Epithelial cell of proximal tubule (primary cell): ENCODE measurements at places on chromosomes 13 and 19. TPM values are rescaled to one million over a fixed set of nuclear protein-coding genes. Genes with fewer than 3 reads are reported as not detected.

Gene EDNRB
- 0.36 and 0.86 TPM in 2 replicates for total RNA-seq

GRCh38 chr13:41960211-41960636 is 685 bp downstream of the VWA8 start:
- peak; percentile 40 for DNase-seq

Gene FNDC3A
- total RNA-seq, result 27.2 and 32.8 TPM in 2 replicates

Gene SOX1
- total RNA-seq, result not detected in 2 replicates

DNA sequence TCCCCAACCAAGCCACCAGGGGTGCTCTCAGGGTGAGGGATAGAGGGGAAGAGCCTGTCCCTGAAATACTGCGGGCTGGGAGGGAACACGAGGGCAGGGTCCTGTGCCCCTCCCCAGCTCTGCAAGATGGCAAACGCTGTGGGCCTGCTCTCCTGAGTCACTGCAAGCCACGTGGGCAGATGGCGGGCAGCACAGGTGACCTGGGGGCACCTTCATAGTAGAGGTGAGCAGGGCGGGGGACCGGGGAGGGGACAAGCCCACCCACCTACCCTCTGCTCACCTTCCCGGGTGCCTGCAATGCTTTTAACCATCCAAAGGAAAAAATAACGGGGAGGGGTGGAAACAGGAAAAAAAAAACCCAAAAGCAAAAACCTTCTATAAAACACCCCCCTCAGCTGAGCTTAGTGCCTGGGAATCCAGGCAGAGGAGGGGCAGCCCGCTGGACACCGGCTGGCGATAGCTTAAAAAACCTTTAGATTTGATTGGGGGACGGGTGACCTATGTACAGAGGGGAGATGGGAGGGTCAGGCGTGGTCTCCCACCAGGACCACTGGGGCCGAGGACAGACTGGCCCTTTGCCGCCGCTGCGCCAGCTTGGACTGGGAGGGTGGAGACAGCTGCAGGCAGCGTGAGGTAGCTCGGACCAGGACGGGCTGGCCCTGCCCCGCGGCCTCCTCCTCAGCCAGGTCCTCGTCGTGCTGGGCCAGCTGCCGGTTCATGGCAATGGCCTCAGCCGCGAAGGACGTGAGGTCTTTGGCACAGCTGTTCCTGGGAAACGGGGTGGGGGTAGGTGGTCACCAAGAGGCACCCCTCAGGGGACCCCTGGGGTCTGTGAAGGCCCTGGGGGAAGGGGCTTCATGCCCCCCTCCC is 11.7 kb downstream of the MKNK2 start:
- DNase-seq, result no peak

Gene CEACAM16
- not detected in 2 replicates for total RNA-seq

Gene FFAR3
- total RNA-seq, result not detected in 2 replicates

Gene CPB2
- total RNA-seq, result not detected in 2 replicates

Gene TYROBP
- total RNA-seq, result not detected in 2 replicates

DNA sequence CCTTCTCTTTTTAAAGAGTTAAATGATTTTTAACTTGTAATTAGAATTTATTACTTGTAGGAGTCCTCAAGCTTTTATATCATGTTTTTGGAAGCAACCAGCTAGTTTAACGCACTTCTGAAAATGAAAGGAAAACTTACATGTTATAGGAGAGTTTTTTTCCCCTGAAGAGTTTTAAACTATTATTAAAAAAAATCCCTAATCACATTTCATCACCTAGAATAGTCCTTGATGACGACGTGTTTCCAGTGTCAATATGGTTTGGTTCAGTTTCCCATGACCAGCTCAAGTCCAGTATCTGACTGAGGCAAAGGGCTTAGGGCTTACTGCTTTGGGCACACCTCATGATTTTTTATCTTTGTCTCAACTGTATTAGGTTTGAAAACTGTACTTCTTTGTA is 36.0 kb downstream of the URI1 start:
- DNase-seq, result no peak

DNA sequence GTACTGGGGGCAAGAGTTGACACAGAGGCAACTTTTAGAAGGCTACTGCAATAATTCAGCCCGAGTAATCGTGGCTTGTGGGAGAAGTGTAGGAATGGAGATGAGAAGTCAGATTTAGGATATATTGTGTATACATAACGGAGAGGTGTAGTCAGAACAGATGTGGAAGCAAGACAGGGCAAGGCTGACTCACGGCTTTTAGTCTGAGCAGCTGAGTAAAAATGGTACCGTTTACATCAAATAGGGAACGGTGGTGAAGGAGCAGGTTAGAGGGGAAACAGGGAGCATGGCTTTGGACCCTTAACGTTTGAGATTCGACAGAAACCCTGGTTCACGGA is 796 bp upstream of the LSM14A start:
- no peak for DNase-seq

GRCh38 chr13:59842507-59842906 is 321.2 kb downstream of the DIAPH3 start:
- no peak for DNase-seq

DNA sequence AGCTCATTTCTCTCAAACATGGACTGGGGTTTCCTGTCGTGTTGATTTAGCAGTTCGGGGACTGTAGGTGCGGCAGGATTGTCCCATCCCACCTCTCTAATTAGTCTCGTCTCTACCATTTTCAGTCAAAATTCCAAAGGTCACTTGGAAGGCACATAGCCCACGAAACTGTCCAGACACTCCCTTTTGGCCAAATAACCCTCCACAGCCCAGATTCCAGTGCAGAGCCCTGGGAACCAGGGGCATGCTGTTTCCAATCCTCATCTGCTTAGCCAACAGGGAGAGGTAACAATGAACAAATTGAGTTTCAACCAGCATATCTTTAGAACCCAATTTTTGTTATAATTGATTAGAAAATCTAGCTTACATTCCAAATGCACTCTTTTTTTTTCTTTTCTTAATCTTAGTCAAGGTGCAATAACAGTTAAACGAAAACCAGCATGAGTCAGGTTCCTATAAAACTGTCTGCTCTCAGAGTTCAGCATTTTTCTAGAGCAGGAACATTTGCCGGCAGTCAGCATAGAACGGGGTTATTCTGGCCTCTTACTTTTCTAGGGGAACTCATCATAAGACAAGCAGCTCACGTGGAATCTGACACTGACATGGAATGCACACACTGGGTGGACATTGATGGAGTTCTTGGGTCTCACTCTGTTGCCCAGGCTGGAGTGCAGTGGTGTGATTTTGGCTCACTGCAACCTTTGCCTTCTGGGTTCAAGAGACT is 14.4 kb upstream of the CEBPA start:
- DNase-seq, result no peak

DNA sequence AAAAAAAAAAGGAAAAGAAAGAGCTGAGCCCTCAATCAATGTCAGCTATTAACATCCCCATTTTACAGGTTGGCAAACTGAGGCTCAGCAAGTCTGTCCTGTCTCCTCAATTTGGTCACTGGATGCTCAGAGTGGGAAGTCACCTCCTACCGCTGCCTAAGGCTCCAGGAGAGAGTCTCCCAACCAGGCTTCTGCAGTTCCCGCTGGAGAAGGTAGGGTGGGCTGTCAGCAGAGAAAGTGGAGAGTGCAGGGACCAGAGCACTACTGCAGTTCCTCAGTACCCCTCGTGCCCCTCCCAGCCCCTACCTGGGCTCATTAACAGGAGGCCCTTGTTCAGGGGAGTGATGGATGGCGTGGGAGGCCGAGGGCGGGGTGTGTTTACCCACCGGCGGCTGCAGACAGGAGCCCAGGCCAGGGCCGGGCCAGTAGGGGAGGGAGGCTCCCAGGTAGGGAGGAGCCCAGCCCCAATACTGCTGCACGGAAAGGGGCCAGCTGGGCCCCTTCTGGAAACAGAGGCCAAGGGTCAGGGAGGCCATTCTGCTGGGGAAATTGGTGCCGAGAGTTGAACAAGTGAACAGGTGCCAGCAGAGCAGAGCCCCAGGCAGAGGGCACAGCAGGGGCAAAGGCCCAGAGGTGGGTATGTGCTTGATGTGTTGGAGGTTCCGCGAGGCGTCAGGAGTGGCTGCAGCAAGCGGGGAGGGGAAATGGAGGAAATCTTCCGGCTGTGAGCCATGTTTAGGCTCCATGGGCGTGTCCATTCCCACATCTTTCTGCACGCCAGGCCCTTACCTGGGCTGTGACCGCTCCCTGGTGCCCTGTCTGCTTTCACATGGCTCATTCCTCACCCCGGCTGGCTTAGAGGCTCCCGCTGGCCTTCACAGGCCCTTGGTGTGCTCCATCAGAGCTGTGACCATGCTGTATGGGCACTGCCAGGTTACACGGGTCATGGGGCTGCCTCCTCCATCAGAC is 7.6 kb upstream of the COMP start:
- DNase-seq, result no peak

Gene PCP2
- total RNA-seq, result not detected in 2 replicates

Gene KLK10
- 2.8 and 10.1 TPM in 2 replicates for total RNA-seq

GRCh38 chr19:5309438-5310204 is 31.0 kb downstream of the PTPRS start:
- no peak for DNase-seq

Gene LILRA1
- total RNA-seq, result not detected in 2 replicates

GRCh38 chr13:109249780-109250528 is 536.4 kb downstream of the IRS2 start:
- DNase-seq, result no peak

DNA sequence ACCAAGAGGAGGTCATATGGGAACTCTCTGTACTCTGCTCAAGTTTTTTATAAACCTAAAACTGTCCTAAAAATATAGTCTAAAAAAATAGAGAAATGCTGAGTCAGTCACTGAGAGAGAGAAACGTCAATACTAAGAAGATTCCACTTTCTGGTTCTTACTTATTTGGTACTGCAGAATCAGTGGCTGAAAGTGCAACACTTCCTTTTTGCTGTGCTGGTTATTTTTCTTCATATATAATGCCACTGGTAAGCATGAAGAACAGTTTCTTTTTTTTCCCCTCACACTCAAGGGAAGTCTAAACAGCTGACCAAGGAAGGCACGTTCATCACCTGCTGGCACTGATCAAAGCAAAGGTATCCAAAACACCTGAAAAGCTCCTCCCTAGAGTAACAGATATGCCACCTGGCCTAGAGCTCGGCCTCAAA is 44.3 kb upstream of the N4BP2L1 start:
- DNase-seq, result no peak

GRCh38 chr13:25881971-25882451 is 169.8 kb downstream of the SHISA2 start:
- peak; percentile 66 for DNase-seq
